Effector CD8-positive, alpha-beta T cell (primary cell): ENCODE measurements at places on chromosomes 3 and 15.

DNA sequence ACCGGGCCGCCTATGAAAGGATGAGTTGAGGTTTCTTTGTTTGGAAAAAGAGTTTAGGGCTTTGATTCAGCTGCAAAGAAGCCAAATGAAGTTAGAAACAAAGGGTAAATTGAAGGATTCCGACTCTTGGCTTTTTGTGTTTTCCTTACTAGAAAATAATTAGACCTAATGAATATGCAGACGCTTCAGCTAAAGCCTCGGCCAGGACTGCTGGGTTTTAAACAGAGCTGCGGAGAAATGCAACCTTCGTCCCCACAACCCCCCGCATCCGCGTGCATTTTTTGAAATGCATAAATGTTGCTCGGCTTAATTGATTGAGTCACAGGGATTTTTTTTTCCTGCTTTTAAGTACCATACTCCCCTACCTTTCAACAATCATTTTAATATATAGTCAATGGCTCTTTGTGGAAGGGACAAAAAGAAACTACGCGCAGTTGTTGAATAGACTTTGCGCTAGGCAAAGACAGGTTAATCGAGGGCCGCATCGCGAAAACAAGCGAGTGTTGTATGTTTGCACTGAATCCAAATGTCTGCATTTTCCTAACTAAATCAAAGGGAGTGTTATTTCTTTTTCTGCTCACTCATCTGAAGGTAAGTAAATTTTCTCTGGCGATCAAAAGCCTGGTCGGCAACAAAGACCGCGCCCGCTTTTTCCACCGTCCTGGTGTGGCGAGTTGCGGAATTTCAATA lies 1.3 kb upstream of the ZIC4 start:
- no peak for DNase-seq

DNA sequence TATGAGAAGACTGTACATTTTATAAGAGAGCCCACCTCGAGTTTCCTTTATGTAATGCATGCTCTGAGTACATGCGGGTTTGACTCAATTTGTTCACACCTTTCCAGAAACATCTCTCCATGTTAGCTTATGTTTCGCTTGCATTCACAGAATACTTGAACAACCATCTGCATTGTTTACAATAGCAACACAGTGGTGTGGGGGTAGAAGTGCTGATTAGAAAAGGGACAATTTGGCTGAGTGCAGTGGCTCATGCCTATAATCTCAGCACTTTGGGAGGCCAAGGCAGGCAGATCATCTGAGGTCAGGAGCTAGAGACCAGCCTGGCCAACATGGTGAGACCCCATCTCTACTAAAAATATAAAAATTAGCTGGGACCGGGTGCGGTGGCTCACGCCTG lies 60.9 kb downstream of the NCEH1 start:
- no peak for DNase-seq

DNA sequence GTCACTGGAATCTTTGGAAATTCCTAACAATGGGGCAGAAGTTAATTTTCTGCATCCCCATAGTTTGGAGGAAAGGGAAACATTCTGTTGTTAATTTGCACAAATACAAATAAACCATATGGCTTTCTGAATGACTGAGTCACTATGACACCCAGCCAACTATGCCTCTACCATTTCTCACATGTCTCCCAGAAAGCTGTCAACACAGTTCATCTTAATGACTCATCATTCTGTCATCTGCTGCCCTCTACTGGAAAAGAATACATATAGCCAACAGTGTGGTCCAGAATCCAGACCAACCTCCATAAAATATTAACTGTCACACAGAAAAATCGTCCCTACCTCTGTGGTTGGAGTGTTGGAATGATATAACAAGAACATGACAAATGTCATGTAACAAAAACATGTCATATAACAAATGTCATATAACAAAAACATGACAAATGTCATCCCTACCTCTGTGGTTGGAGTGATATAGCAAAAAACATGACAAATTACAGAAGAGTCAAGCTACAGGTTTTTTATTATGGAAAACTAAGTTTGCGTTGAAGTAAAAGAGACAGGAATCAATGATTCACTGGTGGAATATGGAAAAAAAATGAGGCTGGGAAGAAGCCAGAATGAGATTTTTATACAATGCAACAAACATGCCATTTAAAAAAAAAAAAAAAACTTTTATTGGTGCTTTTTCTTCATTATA lies 47.7 kb upstream of the GYG1 start:
- DNase-seq, result no peak

- DNase-seq, result no peak
Observed at GRCh38 chr3:171807129-171807675, 3.1 kb downstream of the PLD1 start.

DNA sequence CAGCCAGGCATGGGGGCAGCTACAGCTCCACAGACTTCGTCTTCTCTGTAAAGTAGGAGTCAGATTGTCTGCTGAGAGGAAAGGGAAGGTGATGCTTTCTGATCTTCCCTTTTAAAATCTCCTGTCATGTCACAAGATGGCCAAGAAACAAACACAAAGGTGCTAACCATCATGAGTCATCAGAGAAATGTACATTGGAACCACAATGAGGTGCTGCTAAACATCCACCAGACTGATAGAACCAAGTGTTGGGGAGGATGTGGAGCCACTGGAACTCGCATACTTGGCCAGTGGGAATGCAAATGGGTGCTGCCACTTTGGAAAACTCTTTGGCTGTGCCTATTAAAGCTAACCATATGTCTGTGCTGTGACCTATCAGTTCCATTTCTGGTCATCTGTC lies 268.8 kb downstream of the SLCO3A1 start:
- DNase-seq, result no peak

DNA sequence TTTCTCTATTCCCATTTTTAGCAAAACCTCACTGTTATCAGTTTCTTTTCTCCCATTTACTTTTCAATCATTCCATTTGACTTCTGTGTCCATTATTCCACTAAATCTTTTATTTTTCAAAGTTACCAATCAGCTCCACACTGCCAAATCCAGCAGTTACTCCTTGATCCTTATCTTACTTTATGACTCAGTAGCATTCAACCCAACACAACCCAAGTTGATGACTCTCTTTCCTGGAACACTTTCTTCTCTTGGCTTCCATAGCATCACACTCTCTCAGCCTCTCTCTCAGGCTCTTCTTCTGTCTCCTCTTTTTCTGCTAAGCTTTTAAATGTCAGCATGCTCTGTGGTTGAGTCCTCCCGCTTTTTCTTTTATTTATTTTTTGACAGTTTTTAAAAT lies 36.3 kb downstream of the RASGRP1 start:
- DNase-seq, result no peak

DNA sequence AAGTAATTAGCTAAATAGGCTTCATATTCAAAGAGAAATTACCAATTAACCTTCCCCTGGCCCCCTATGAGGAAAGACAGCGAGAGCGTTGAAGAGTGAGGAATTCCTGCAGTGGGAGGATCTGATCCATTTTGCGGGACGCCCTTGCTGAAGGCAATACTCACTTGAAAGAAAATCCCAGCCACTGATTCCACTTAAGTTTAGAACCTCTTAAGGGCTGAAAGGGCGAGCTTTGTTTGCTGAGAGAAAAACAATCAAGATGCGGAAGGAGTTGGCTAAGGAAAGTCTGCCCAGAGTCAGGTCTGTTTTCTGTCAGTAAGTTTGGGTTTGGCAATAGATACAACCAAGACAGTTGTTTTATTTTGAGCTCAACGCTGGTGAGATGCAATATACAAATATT lies 102.8 kb upstream of the GBE1 start:
- no peak for DNase-seq

DNA sequence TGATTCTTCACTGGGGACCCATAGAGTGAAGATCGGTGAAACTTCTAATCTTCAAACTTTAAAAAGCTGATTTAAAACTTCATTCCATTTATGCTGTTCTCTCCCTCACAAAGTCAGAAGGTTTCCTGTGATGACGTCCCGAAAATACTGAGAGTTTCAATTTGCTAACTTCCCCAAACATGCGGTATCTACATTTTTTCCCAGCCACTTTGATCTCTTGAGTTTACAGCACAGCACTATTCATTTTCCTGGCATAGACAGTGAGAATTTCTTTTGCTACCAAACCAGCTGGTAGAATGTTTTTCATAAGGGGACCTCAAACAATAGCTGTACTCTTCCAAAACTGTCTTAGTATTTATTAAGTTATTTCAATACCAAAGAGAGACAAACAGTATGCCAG lies 156.8 kb downstream of the LSAMP start:
- DNase-seq, result no peak

DNA sequence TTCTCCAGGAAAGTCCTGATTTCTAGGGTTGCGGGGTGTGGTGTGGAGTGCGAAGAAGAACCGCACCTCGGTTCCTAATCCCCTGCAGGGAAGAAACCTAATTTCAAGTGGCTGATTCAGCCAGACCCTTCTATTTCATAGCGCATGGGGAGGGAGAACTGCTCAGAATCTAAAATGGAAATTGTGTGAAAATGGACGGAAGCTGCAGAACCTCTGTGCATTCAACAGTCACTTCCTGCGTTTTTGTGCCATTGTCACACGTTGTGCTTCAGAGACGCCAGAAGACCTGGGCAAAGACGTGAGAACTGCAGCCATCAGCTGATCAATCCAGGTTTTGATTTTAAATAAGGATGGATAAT lies 1.2 kb downstream of the SIDT1 start:
- peak; percentile 8 for DNase-seq

GRCh38 chr15:49441356-49441755 lies 18.3 kb downstream of the FGF7 start:
- no peak for DNase-seq

GRCh38 chr15:27872355-27872754 lies 226.8 kb downstream of the OCA2 start:
- DNase-seq, result no peak

DNA sequence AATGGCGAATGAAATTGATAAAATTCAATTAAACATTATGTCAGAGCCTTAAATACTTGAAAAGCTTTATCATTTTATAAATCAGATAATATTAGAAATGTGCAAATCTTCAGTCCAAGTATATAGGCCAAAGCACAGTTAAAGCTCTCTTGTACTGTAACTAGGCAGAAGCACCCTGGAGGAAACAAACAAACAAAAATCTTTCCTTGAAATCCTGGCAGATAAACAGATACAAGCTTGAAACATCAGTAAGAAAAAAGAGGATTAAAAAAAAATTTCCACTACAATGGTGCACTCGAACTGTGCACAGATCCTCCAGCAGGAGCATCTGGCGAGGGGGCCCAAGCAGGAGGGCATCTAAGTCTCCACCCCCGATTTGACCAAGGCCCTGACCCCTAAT lies 166.6 kb downstream of the PLD1 start:
- no peak for DNase-seq

DNA sequence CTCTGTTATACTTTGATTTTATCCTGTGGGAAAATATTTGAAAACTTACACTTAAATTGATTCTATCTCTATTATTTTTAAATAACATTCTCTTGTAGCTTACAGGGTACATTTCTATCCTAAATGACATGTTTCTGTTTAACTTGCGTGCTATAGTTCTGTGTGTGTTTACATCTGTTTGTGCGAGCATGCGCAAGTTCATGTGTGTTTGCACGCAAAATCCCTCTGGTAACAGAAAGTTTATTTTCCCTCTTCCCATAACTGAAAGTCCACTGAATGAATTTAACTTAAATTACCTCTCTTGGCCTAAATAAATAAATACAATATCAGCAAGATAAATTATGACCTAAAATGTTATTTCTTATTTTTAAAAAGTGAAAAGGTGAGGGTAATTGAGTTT lies 117.3 kb upstream of the NEO1 start:
- no peak for DNase-seq

- no peak for DNase-seq
Observed at GRCh38 chr15:79977431-79978054, 6.5 kb upstream of the BCL2A1 start.

GRCh38 chr15:83526319-83526718 lies 79.2 kb downstream of the SH3GL3 start:
- no peak for DNase-seq

DNA sequence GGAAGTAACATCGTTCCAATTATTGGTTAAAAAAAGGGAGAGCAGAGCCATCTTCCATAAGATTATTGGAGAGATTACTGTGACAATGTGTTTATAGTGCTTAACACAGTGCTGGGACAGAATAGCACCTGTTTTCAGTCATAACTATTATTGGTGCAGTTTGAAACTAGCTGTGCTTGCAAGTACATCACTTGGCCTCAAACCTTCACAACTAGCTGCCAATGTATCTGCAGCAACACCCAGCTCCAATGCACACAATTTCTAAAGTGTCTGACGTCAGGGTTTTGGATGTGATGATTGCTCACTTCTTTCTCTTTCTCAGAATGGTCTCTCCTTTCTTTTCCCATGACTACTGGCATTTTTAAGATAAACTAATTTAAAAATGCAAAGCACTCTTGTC lies 246.2 kb downstream of the SV2B start:
- DNase-seq, result no peak

DNA sequence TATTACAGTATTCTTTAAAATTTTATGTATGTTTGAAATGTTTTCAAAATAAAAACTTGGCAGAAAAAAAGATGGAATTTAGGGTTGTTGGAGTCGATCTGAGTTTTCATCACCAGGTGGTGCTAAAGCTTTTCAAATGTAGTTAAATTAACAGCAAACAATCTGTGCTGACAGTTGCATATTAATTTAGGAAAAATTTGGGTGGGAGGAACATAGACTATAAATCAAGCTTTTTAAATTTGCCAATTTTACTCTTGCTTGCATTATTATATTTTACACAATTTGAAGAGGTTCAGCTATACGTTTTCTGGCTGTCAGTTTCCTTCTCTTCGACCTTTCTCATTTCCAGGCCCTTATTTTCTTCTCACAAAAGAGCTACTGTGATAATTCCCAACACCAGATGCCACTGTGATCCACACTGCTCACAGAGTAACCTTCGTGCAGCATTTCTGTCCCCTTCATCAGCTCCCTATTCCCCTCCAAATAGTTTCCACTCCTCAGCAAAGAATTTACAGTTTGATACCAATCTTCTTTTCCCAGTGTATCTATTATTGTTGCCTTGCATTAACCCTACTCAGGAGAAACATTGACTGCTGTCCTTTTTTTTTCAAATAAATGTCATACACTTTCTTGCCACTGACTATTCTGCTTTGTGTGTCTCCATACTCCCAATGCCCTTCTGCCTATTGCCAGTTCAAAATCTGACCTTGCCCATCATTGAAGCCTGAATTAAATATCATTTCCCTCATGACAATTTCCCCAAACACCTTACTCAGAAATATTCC lies 53.4 kb upstream of the EIF5A2 start:
- no peak for DNase-seq

DNA sequence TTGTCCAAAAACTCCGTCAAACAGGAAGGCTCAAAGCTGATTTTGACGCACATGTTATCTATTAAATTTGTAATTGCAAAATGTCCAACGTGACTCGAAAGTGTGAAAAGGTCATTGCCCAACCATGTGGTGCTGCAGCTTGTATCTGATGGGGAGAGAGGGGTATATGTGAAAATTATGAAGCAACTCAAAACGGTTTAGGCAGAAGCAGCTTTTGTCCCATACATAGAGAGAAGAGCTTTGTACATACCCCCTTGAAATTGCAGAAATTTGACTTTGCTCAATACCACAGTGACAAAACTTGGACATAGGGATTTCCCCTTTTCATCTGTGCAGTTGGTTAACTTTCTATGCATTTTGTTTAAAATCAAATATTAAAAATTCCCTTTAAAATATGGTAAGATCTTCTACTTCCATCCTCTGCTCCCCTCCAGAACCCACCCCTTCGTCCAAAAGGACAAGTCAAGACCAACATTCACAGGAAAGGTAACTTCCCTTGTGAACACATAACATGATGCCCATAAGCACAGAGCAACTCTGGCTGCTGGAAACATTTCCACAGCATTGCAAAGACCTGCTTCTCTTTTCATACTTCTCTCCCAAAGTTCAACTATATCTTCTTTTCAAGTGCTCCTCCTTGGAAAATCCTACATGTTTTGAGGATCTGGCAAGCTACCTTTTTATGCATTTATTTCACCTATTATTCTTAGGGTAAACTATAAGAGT lies 253.7 kb upstream of the THBS1 start:
- DNase-seq, result no peak
